ENCODE measurements at places on chromosomes 16 and 17.

- DNase-seq = peak; percentile 87
Measured at GRCh38 chr16:67993207-67994039, 5.9 kb downstream of the DPEP2 start.

DNA sequence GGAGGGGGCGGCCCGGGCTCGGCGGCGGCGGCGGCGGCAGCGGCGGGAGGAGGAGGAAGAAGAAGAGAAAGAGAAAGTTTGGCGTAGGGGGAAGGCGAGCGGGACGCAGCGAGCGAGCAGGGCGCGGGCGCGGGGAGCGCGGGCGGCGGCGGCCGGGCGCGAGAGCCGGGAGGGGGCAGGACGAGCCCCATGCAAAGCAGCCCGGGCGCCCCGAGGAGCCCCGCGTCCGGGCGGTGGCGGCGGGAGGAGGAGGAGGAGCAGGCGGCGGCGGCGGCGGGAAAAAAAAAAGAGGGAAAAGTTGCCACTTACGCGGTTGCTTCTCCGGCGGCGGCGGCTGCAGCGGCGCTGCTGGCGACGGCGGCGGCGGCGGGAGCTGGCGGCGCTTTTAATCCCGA lies 10.3 kb upstream of the ZFHX3 start:
- DNase-seq = peak; percentile 76

DNA sequence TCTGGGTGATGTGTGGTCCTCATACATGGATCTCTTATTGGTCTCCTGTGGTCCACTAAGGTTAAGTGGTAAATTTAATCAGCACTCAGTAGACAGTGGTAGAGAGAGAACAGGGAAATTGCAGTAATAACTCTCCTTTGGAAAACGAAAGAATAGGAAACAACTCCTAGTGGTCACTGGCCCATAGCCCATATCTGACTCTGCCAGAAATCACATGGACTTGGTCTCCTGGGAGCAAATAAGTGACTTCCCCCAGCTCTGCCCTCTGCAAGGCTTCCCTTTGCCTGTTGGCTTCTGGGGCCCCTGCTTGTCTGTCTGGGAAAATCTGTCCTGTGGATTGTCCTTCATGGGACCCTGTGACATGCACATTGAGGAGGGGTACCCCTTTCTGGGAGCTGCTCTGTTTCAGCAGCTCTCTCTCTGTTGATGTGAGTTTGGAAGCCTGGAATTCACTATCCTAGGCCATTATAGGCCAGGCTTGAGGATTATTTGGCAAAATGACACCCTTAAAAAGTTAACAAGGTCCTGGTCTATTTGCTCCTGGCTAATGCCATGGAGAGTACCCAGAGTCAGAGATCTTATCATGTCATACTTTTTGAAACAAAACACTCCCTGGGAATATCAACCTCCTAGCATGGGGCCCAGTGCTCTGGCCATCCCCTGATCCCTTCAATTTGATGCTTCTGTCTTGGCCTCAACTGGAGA lies 58.0 kb upstream of the HNF1B start:
- no peak for DNase-seq

DNA sequence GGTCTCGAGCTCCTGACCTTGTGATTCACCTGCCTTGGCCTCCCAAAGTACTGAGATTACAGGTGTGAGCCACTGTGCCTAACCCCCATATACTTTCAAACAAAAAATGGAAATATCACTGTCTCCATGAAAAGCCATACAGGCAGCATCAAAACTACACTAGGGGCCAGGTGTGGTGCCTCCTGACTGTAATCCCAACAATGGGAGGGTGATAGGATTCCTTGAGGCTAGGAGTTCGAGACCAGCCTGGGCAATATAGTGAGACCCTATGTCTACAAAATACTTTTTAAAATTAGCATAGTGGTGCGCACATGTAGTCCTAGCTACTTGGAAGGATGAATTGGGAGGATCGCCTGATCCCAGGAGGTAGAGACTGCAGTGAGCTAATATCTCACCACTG lies 15.7 kb downstream of the HMOX2 start:
- DNase-seq = no peak

- no peak for DNase-seq
Measured at GRCh38 chr17:57619061-57619937, 125.8 kb downstream of the CCDC182 start.

DNA sequence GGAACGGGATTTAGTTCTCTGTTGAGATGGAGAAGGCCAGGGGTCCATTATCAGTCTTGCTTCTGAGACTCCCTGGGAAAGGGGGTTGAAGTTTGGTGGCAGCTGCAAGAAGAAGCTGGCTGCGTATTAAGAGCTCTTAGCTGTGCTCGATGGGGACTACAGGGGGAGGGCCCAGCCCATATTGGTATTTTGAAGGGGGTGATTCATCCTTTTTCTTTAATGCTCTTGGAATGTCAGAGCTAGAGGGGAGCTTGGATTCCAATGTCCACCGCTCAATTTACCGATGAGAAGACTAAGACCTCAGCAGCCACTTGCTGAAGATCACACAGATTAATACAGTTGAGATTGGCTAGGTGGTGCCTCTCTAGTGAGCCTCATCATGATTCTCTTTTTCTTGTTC lies 5.0 kb downstream of the NOG start:
- no peak for DNase-seq

DNA sequence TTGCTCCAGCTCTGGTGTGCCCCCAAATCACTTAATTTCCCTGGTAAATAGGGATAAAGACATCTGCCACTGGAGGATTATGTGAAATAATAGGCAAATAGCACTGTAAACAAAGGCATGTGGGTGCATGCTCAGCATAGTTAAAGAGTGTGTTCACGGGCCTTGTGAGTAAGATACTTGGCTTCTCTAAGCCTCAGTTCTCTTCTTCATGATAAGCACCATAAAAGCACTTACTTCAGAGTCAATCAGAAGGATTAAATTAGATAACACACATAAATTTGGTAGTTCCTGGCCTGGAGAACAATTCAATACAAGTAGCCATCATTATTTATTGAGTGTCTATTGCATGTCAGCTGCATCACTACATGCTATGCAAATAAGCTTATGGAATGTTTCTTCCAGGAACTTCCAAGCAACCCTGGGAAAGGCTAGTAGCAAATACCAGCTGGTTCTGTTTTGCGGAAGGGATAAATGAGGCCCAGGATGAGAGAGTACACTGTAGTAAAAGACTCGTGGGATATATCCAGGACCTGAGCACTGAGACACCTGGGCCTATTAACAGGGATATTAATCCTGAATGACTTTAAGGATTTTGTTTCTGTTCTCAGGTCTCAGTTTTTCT lies 14.5 kb downstream of the CCL11 start:
- no peak for DNase-seq

DNA sequence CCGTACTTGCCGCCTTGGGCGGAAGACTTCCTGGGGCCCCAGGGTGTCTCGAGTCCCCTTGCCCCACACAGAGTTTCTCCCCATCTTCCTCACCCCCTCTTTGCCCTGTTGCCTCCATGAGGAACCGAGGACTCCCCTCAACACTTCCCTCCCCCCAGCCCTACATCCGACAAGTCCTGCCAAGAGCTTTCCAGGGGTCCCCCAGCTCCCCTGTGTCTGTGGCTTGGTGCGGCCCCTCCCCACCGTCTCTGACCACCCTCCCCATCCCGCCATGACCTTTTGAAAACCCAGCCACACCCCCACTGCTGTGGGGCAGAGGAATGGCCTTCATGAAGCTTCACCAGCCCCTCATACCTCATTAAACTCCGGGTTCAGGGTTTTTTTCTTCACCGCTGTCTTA lies 11.4 kb downstream of the SCGB1C2 start:
- DNase-seq = no peak

GRCh38 chr17:539766-540165 lies 174.9 kb downstream of the VPS53 start:
- DNase-seq = no peak

GRCh38 chr16:53865494-53865863 lies 161.5 kb downstream of the FTO start:
- DNase-seq = peak; percentile 13

GRCh38 chr17:64097196-64097936 lies 32.6 kb downstream of the ERN1 start:
- DNase-seq = no peak

DNA sequence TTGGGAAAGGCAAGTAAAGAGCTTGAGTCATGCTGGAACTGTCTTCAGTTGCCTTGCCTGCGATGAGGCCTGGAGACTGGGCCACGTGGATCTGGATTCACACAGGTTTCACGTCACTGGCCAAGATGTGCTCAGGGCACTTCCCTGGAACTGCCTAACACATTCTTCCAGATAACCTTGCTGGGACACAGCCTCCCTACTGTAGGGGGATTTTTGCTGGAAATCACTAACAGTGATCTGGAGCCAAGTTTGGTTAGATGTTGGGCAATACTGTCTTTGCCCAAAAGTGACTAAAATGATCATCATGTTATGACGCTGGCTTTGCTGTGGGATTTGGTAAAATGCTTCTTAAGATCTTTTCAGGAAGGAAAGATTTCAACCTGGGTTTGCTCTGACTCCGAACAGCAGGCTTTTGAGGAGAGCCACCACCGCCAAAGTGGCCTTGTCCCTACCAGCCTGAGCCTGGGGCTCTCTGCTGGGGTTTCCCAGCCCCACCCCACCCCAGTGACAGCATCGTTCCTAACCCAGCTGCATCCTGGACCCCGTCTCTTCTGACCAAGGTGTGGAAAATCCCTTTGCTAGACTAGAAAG lies 14.7 kb downstream of the C1QTNF1 start:
- DNase-seq = no peak

- DNase-seq = peak; percentile 67
Measured at GRCh38 chr16:53518550-53519416, 15.8 kb upstream of the AKTIP start.

DNA sequence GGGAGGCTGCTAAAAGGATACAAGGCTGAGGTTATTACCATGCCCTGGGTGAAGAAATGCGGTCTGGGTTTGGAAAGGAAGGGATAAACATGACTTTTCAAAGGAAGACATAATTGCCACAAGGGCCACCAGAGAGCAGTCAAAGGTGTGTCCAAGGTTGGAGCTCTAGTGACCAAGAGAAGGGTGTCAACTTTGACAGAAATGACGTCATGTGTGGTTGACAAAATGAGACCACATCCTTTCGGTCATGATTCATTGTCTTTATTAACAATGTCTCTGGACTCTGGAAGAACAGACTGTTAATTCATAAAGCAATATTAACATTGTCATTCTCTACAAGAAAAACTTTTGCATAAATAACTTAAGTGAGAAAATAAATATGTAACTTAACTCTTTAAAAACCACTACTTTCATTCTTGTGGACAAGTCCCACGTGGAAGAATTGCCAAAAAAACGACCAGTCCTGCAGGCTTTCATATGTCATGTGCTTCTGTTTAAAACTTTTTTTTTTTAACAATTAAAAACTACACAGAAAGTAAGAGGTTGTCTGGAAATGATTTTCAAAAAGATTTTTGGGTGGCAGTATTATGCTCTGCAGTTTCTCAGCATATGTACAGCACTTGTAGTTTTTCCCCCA lies 5.0 kb downstream of the SOST start:
- no peak for DNase-seq

DNA sequence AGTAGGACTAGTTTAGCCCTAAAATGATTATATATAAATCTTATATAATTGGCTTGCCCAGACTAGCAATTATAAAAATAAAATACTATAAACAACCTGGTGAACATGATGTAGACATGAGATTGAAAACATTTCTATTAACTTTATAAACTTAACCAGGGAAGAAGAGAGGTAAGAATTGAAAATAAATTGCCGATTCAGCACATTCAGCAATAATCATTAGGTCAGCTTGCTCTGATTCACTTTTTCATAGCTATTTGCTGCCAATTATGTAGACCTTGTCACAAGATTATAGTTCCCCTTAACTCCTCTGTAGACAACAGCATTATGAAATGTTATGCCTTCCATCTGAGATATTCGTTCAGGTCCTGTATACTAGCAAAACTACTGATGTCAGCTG lies 199.3 kb upstream of the CA10 start:
- no peak for DNase-seq

DNA sequence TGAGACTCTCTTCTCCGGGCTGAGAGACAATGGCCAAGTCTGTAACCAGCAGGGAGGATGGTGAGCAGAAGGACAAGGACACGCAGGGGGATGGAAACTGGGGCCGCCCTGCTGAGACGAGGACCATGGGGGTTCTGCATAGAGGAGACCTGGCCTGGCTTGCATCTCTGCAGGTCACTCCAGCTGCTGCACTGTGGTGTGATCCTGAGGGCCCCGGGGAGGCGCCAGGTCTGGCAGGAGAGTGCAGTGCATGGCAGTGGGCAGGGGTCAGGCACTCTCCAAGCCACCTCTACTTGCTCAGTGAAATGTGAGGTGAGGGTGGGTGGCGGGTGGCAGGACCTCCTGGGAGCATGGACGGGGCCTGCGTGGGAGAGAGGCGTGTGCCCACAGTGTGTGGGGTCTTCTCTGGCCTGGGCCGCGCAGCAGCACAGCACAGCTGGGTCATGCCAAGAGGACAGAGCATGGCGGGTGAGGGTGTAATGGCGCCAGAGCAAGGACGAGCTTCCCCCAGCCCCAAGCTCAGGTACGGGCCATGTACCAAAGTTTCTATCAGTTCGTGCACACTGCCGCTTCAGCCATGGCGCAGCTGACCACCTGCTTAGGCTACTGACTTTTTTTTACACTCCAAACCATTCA lies 43.1 kb downstream of the KLHDC4 start:
- no peak for DNase-seq

GRCh38 chr16:77430787-77431585 lies 3.8 kb downstream of the ADAMTS18 start:
- DNase-seq = no peak

GRCh38 chr16:66898933-66899309 lies 18.6 kb downstream of the PDP2 start:
- no peak for DNase-seq

- no peak for DNase-seq
Measured at GRCh38 chr16:14148016-14148415, 76.9 kb downstream of the MRTFB start.

- DNase-seq = no peak
Measured at GRCh38 chr16:22864375-22864774, 50.4 kb downstream of the HS3ST2 start.

DNA sequence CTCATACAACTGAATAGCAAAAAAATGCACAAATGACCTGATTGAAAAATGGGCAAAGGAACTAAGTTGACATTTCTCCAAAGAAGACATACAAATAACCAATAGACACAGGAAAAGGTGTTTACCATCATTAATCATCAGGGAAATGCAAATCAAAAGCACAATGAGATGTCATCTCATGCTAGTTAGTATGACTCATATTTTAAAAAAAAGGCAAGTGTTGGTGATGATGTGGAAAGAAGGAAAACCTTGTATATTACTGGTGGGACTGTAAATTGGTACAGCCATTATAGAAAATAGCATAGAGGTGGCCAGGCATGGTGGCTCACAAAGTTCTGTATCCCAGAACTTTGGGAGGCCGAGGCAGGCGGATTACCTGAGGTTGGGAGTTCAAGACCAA lies 232.5 kb upstream of the ZFHX3 start:
- DNase-seq = no peak

Measured in germinal center (tissue), 1 donor.